Pulmonary artery endothelial cell (primary cell): ENCODE measurements at places on chromosomes 7 and 10. TPM values are rescaled to one million over a fixed set of nuclear protein-coding genes. Genes with fewer than 3 reads are reported as not detected.

Gene GPR85
- total RNA-seq: 0.39 and 0.92 TPM in 2 replicates

Gene AGR2
- not detected in 2 replicates for total RNA-seq

Gene IL15RA
- total RNA-seq: 14.5 and 16.7 TPM in 2 replicates

Gene SUN3
- total RNA-seq: not detected in 2 replicates

Gene ANKRD2
- total RNA-seq: 0.78 and 1.8 TPM in 2 replicates

Gene PIP
- total RNA-seq: not detected in 2 replicates

Gene HKDC1
- total RNA-seq: 0.07 TPM in 1 of 2 replicates, not detected in the other

Gene CLCN1
- not detected in 2 replicates for total RNA-seq

Gene CRHR2
- total RNA-seq: not detected in 2 replicates

Gene CLDN3
- total RNA-seq: 0.07 TPM in 1 of 2 replicates, not detected in the other

DNA sequence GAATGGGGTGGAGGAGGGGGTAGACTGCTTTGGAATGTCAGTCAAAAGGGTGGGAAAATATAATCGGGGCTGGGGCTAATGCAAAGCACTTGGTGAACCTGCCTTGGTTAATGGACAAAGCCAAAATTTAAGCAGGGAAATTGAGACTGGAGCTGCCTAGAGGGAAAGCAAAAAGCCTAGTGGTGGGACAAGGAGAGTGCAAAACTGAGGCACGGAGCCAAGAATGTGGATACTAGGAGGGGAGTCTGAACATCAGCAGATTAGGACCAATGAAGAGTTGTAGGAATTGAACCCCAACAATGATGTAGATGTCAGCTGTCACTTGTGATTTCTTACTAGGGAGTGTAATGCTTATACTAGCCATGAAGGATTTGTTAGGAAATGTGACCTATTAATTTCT, 195.9 kb downstream of the MDFIC start:
- no peak for DNase-seq

DNA sequence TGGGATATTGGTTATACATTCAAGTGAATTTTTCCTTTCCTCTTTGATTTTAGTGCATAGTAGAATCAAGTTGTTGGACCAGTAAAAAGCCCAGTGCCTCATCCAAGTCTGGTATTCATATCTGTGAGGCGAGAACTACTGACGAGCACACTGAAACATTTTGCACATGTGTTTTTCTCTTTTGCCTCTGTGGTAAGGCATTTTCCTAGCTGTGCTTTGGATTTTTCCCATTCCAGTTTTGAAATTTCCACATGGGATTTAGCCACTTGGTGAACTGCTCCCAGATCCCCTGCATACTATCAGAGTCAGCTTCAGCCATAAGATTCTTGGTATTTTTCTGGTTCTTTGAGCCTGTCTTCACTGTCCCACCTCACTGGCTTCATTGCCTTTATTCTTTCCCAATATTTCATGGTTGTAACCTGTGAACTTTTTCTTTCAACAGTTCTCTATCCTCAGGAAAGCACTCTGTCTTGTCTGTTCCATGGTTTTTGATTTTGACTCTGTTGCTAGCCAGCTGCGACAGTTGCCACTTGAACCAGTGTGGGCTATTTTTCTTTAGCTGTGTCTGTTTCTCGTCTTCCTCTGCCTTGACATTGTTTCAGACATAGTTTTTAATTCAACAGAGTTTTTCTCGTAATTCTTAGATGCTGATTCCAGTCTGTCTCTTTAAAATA, 239.0 kb downstream of the REEP3 start:
- no peak for DNase-seq

DNA sequence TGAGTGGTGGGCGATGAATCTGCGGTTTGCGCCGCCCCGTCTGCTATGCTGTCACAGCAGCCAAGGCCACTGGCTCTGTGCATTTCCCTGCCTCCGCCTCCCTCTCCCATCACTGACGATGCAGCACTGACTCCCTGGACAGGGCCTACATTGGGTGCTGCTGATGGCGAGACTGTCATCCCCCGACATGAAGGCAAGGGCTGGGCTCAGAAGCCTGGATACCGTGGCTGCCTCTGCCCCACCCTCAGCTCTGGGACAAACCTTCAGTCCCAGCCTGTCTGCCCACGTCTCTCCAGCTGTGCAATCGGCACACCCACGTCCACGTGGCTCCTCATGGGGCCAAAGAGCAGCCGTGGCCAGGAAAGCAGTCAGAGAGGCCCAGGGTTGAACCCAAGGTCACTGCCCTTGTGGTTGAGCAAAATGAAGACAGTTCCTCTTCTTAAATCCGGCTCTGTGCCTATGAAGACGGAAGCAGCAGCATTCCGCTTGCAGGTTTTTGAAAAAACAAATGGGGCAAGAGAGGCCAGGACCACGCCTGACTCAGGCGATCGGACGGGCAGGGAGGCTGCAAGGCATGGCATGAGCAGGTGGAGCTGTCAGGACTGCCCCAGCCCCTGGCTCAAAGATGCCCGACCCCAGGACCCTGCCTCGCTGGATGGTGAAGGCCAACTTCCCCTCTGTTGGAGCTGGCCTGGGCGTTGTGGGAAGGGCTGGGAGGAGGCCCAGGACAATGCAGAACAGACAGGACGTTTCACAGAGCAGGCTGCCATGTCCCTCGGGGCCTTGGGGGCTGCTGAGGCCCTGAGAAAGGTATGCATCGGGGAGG, 517.5 kb downstream of the DNAJB6 start:
- no peak for DNase-seq

DNA sequence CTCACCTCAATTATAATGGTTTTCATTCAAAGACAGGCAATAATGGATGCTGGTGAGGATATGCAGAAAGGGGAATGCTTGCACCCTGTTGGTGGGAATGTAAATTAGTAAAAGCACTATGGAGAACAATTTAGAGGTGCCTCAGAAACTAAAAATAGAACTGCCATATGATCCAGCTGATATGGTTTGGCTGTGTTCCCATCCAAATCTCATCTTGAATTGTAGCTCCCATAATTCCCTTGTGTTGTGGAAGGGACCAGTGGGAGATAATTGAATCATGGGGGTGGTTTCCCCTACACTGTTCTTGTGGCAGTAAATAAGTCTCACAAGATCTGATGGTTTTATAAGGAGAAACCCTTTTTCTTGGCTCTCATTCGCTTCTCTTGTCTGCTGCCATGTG, 87.7 kb downstream of the TES start:
- no peak for DNase-seq

- no peak for DNase-seq
These were observed 91.6 kb downstream of the HECW1 start for GRCh38 chr7:43204081-43204480.

DNA sequence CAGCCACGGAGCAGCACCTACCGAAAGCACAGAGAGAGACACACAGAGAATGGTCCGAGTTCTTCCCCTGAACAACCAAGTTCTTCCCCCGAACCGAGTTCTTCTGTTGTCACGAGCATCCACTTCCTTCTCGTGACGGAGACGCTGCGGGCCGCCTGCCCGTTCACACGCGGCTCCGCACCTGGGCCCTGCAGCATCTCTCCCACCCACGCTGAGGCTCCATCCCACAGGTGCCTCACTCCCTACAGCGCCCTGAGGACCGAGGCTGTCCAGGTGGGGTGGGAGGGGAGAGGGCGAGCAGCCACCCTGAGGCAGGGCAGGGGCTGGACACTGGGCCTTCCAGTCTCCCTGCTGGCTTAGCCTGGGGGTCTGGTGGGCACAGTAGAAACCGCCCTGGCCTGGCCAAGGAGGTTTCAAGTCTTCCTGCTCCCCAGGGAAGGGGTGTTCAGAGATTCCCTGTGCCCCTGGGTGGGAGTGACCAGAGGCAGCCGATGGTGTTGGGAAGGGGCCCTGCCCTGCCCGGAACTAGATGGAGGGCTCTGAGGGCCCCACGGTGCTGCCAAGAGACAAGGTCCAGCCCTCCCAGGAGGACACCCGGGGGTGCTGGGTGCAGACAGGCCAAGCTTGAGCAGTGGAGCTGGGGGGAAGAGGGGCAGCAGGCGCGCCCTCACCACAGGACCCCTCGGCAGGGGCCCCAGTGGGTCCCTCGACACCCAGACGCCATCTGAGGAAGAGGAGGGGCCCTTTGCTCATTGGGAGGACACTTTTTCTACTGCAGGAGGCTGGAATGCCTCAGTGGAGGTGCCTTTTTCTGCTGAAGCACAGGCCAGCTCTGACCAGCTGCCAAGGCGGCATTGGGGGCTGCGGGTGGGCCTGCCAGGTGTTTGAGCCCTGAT, 5.2 kb upstream of the NKX6-2 start:
- DNase-seq: no peak

DNA sequence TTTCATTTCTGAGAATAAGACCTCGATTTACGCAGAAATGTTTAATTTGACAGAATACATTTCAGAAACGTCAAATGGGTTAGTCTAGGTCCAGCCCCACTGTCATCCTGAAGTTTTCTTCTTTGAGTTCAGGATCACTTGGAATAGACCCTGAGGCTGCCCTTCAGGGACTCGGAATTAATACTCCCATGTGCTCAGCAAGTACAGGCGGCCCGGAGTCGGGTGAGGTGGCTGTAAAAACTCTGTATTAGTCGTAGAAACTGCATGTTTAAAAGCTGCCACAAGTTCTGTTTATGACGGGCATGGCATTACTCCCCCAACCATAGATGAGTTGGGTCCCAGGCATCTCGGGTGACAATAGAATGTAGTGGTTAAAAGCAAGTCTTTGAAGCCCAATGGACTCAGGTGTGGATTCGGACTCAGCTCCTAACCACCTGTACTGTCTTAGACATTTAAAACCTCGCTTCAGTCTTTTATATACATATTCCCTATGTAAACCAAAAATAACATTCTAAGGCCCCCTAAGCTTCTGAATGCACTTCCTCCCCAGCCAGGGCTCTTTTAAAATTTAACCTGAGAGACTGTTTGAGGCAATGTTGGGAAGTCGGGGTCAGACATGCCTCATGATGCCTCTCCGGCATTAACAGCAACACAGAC, 216.3 kb downstream of the ADARB2 start:
- DNase-seq: no peak

DNA sequence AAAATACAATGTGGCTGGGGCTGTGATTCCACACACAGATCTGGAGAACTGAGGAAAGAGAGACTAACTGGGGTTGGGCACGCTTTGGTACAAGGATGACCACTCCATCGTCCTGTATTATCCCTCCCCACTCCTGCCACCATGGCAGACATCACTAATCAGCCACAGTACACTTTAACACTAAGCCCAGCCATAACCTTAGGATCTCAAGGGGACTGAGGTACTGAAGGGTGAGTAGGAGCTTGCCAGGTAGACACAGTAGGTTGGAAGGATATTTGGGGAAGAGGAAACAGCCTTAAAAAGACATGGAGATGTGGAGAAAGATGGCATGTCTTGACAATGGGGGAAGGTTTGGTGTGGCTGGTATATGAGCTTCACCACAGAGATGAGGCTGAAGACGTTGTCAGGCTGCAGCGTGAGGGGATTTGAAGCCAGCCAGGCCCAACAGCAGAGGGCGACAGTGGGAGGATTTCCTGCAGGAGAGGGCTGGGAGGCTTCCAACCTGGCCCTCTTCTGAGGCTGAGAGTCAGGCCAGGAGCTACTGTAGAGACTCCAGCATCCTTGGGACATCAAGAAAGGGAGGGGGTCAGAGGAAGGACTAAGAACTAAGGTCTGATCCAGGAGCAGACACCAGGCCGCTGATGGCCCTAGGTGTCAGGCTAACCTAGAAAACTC, 58.6 kb upstream of the COL13A1 start:
- no peak for DNase-seq

GRCh38 chr10:110584006-110584405, 16.5 kb downstream of the SMC3 start:
- no peak for DNase-seq

DNA sequence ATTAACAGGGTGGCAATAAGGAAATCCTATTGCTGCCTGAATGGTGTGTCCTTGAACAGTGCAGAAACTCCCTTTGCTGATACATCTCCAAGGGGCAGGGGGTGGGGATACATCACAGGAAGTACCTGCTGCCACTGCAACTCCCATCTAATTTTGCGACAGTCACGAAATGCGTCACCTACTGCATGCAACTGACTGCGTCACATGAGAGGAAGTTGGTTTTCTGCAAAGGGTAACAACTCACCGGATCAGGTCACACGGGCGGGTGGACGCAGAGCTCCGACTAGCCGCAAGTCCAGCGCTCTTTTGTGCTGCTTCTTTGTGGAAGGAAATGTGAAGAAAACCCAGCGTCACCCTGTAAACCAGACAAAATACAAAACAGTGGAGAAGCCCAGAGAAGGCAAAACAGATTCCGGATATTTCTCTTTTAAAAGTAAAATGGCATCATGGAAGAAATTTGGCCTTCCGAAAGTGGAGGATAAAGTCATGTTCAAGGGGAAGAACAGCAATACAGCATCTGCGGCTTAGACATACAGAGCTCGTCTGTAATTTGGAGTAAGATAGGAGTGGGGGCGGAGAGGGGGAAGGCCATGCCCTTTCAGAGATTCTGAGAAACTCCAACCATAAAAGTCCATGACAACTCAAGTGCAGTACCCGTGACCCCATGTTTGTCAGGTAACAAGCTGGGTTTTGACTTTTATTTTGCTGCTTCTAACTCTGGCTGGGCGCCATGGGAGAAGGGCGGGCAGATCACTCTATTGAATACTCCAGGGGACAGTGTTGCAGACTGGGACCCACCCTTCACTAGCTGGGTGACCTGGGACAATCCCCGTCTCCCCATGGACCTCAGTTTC, 32.3 kb upstream of the PLEKHS1 start:
- no peak for DNase-seq

DNA sequence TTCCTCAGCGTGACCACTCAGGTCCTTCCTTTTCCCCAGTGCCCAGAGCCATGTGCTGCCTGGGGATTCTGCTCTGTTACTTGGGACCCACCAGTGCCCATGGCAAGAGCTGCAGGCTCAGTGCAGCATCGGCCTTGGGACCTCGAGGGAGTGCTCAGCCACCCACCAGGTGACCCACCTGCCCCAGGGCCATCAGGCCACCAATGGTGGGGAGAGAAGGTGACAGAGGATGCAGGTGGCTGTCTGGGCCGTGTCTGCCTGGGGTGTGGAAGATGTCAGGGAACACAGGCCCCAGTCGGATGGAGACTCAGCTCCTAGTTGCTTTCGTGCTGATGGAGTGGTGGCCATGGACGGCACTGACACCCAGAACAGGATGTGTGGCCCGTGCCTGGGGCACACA, 104.7 kb upstream of the FAM20C start:
- DNase-seq: no peak

DNA sequence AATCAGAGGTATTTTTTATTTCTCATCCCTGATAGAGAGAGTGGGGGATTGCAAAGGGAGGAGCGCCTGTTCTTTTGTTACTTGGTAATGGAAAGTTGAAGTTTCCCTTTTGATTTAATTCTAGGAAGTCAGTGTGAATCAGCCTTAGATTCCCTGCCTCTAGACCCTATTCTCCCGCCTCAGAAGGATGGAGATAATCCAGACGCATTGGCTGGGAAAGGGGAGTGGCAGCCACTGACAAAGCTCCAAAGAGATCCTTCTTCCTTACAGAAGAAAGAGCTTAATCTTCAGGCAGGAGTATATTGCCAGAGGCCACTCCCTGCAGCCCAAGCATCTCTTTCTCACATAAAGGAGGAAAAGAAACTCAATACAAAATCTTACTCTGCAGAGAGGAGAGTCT, 122.3 kb upstream of the GALNT17 start:
- no peak for DNase-seq

- no peak for DNase-seq
These were observed 120.1 kb upstream of the PITRM1 start for GRCh38 chr10:3292636-3293035.

- DNase-seq: no peak
These were observed 3.4 kb upstream of the C10orf88 start for GRCh38 chr10:122957474-122957873.
